Tongue (tissue), 3 donors: ENCODE measurements at places on chromosomes 1 and 21. TPM values are rescaled to one million over a fixed set of nuclear protein-coding genes. Genes with fewer than 3 reads are reported as not detected.

Gene LHX8
- total RNA-seq: 9.4 TPM

Gene CGN
- 4.3 TPM for total RNA-seq

Gene SHISAL2A
- total RNA-seq: not detected

Gene BRWD1
- 147 TPM for total RNA-seq

Gene DENND2C
- 12.3 TPM for total RNA-seq

Gene RHBDL2
- total RNA-seq: 1.6 TPM

Gene IL20
- total RNA-seq: not detected

Gene AQP10
- not detected for total RNA-seq

Gene AHCTF1
- 29.1 TPM for total RNA-seq

Gene MEX3A
- total RNA-seq: 4.0 TPM

Gene FCRL2
- total RNA-seq: 0.10 TPM

Gene KISS1
- not detected for total RNA-seq

Gene SPRR2G
- total RNA-seq: not detected

Gene CHI3L1
- 1.3 TPM for total RNA-seq

Gene DMBX1
- not detected for total RNA-seq

Gene IFT25
- total RNA-seq: 11.1 TPM

Gene SRGAP2C
- 31.9 TPM for total RNA-seq

Gene IL24
- not detected for total RNA-seq

Gene GCSAML
- 0.72 TPM for total RNA-seq
